NCI-H526 treated with DMSO at 0.1 percent for 48 hours (cell line): ENCODE measurements at places on chromosomes 1 and 21.

DNA sequence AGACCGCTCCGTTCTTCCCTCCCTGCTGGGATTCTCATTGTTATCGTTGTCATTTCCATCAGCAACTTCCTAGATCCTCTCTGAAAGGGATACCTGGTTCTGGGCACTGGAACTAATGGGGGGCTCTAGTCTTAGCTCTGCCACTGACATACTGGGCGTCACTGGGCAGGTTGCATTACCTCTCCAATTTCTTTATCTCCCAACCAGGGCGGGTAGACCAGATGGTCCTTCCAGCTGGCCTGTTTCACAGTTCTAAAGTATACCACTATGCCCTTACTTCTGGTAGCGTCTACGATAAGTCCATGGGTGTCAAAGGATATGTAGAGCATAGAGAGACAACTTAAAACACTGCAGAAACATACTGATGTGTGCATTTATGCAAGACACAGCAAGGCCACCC, 1.4 kb downstream of the GPR37L1 start:
- DNase-seq = no peak

GRCh38 chr1:218640173-218640572, 295.0 kb downstream of the TGFB2 start:
- no peak for DNase-seq

DNA sequence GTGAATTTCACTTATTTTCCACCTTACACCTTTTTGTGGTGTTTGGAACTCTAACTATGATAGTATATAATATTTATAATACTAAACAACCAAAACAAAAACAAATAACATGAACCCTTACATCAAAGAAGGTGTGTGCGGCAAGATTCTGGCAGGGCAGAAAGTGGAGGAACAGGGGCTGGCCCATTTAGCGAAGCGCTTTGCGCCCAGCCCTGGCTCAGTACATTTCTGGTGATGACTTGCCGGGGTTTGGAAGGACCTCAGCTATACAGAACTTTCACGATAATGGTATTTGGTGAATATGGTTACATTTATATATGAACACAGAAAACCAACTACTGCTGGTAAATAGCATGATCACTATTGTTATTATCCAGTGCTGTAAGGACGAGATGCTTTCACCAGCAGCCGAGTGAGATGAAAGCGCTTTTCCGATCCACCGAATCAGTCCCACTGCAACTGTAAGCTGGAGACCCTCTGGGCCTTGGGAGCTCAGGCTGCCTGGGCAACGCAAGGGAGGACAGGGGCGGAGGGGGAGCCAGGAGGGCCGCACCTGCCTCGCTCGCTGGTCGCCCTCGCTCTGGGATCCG, 63.9 kb downstream of the CD247 start:
- DNase-seq = no peak

GRCh38 chr1:72433591-72433990, 151.3 kb upstream of the NEGR1 start:
- DNase-seq = no peak

GRCh38 chr1:229364207-229365065, 21.6 kb upstream of the CCSAP start:
- DNase-seq = no peak

DNA sequence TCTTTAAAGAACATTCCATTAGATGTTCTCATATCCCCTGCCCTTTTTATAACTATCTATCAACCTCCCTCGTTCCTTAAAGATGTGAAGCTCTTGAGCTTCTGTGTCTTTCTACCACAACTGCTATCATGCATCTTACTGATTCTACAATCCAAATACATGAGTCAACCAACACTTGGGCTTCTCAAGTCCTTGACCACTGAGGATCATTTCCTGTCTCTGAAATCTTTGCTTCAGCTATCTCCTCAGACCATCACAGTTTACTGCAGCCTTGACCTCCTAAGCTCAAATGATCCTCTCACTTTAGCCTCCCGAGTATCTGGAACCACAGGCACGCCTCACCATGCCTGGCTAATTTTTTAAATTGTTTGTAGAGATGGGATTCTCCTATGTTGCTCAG, 75.2 kb downstream of the FMO4 start:
- DNase-seq = no peak

GRCh38 chr1:43817304-43817939, 110.1 kb downstream of the ST3GAL3 start:
- DNase-seq = no peak

- no peak for DNase-seq
Measured at GRCh38 chr1:209844695-209845407, 17.1 kb downstream of the UTP25 start.
